ENCODE measurements at places on chromosomes 1 and 21.

DNA sequence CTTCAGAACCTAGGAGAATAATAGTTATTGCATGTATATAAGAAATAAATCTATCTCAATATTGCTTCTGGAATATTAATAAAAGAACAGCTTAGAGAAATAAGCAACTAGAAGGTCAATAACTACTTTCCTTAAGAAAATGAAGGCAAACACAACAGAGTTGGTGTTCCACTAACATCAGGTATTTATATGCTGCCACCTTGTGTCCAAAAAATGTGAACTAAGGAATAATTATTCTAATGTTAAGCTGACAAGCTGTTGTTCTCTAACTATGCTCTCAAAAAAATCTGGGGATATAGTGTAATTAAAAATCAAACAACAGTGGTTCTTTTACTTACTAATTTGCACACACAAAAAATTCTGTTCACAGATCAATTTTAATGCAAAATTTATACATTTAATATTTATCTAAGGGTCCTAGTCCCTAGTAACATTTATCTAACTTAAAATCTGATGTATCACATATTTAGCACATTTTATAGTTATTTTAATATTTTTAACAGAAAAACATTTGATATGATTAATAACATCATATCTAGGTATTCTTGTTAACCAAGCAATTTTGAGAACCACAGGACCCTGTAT, 39.6 kb downstream of the UCHL5 start:
- DNase-seq = no peak

DNA sequence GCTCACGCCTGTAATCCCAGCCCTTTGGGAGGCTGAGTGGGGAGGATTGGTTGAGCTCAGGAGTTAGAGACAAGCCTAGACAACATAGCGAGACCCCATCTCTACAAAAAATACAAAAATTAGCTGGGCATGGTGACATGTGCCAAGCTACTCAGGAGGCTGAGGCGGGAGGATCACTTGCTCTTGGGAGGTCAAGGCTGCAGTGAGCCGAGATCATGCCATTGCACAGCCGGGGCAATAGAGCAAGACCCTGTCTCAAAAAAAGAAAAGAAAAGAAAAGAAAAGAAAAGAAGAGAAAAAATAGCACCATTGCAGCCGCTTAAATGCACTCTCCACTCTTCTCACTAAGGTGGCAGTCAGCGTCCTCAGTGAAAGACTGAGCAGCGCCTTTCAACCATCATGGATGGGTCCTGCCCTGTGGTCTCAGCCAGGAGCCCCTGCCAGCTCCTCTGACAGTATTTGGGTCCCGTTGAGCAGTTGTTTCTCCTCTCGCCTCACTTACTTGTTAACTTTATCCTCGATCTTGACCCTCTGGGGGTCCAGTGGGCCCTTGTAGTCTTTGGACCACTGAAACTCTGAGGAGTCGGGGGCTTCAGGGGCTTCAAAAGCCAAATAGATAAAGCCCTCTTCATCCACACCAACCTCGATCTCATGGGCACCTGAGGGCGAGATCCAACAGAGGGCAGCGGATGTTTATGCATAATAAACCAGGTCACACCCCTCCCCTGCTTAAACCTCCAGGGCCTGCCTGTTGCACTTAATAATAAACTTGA, 36.9 kb downstream of the MYOM3 start:
- DNase-seq = no peak

DNA sequence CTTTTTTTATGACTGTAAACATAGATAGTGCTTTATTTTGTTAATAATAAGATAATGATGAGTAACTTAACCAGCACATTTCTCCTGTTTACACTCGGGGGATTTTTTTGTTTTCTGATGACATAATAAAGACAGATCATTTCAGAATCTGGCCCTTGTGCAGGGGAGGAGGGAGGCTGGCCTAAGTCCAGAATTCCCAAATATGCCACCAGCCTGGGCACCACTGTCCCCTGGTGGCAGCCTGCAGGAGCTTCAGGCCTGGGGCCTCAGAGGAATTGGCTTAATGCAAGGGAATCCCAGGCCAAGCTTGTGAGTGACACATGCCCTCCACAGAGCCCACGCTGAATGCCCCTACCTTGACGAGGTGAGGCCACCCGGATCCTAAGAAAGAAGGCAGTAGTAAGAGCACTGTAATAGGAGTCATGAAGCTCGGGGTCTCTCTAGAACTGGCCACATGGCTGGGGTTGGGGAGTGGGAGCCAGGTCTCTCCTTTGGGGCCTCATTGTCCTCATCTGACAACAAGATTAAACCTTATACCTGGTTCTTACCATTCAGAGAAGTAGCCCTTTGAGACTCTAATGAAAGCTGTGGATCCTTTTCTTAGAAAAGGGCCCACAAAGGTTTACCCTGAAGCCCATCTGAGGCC, 24.1 kb downstream of the ETNK2 start:
- DNase-seq = no peak

DNA sequence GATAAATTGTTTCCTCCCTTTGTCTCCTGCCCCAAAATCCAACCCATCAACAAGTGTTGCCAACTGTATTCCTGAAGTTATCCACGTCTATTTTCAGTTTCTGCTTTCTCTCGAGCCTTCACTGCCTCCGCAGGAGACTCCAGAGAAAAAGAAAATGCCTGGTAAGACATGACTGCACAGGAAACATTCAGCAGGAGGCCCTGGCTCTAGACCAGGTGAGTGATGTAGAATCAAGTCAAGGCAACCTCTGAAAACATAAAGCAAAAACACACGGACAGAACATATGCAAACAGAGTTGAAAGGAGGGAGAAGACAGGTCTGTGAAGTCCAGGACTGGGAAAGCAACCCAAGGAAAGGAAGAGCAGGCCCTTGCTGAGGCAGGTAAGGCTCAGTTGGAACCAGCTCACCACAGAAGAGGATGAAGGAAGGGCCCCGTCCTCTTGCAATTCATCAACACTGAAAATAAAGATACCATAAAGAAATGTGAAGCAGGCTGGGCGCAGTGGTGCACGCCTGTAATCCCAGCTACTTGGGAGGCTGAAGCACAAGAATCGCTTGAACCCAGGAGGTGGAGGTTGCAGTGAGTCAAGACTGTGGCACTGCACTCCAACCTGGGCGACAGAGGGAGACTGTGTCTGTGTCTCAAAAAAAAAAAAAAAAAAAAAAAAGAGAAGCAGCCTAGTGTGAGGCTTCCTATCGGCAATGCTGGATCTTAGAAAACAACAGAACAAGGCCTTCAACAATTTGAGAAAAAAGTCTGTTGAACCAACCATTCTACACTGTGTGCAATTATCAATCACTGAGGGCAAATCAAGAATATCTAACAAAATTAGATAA, 8.8 kb downstream of the NOL9 start:
- DNase-seq = no peak

GRCh38 chr1:44805311-44806024, 1.7 kb downstream of the DYNLT4 start:
- DNase-seq = no peak

- DNase-seq = no peak
These were observed 27.9 kb downstream of the C1orf115 start for GRCh38 chr1:220717800-220718640.

DNA sequence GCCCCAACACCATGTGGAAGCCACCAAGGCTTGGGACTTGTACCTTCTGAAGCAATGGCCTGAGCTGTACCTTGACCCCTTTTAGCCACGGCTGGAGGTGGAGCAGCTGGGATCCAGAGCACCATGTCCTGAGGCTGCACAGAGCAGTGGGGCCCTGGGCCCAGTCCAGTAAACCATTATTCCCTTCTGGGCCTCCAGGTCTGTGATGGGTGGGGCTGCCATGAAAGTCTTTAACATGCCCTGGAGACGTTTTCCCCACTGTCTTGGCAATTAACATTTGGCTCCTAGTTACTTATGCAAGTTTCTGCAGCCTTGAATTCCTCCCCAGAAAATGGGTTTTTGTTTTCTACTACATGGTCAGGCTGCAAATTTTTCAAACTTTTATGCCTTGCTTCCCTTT, 323.7 kb upstream of the ZP4 start:
- no peak for DNase-seq

DNA sequence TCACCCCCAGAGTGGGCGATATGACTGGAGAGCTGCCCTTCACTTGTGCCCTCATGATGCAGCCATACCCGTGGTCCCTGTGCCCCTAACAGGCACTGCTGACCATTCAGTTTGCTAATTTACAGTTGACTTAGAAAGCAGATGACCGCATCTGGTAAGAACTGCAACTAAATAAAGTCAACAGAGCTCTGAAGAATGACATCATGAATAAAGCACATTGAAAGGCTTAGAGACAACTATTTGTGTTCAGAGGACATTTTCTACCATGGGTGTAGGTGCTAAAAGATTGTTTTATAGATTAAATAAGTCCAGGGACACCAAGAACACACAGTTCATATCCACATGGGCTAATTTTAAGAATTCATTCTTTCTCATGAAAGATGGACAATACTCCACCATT, 65.5 kb downstream of the LPAR3 start:
- DNase-seq = no peak

DNA sequence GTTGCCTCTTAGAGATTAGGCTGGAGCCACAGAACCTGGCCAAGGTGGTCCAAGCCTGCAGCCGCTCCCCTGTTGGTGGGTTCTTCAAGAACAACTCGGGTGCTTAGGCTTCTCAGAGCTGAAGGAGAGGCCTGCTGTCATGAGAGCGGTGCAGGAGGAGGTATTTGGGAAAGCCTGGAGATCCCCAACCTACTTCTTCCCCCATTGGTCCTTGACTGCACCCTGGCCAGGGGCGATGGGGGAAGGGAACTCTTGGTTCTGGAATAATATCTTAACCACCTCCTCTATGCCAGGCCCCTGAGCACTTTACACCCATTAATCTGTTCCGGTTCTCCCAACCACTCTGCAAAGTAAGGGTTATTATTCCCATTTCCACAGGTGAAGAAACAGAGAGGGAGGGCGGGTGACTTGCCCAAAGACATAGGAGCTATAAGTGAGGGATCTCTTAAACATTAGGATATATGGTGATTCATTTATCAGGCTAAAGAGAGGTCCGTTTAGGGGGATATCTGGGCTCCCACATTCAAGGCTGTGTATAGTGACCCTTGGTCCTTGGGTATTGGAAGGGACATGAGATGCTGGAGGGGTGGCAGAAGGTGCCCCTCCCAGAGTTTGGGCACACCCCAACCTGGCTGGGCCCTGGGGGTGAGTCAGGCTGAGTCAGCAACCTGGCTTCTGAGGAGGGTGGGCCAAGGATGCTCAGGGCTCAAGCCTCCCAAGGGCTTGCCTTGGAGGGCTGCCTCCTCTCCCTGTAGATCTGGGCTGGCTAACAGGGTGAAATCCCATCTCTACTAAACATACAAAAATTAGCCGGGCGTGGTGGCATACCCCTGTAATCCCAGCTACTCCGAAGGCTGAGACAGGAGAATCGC, 5.2 kb downstream of the TRNP1 start:
- no peak for DNase-seq

DNA sequence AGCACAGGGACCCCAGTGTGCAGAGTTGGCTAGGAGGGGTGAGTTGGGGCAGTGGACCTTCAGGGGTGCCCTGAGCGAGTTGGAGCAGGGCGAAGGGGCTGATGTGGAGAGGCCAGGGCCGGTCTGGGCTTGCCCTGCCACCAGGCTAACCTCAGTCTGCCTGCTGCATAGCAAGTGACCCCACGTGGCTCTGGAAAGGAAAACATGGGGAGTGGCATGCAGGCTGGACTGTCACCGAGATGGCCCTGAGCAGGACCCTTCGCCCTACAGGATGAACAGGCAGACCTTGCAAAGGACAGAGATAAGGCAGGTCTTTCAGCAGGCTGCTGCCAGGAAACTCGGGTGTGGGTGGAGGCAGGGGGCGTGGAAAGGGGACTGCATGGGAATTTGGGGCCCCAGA, 51.5 kb downstream of the FOXO6 start:
- no peak for DNase-seq

DNA sequence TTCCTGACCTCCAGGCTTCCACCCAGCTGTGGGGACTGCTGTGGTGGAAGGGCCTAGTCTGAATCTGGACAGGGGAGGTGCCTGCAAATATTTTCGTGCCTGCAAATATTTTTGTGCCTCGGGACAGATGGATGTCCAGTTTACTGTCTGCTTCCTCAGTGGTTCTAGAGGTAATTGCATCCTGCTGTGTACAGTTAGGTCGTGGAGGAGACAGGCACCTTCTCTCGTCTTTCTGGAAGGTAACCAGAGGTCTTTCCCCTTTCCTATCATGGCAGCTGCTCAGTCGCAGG, 53.8 kb upstream of the TINAGL1 start:
- DNase-seq = no peak

GRCh38 chr1:91502672-91503184, 2.1 kb downstream of the CDC7 start:
- DNase-seq = no peak

DNA sequence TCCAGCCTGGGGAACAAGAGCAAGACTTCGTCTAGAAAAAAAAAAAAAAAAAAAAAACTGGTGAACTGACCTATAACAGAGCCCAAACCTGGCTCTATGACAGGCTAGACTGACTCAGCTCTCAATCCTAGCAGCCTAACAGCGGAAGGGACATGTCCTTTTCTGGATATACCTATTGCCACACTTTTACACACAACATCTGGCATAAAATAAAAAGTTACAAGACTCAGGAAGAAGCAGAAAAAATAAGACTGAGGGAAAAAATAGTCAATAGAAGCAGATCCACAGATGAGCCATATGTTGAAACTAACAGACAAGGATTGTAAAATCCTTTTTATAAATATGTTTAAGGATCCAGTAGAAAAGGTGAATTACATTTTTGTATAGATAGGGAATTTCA, 57.5 kb upstream of the IPO9 start:
- no peak for DNase-seq

- DNase-seq = no peak
These were observed 1720.2 kb downstream of the MRPL39 start for GRCh38 chr21:23886828-23887724.

DNA sequence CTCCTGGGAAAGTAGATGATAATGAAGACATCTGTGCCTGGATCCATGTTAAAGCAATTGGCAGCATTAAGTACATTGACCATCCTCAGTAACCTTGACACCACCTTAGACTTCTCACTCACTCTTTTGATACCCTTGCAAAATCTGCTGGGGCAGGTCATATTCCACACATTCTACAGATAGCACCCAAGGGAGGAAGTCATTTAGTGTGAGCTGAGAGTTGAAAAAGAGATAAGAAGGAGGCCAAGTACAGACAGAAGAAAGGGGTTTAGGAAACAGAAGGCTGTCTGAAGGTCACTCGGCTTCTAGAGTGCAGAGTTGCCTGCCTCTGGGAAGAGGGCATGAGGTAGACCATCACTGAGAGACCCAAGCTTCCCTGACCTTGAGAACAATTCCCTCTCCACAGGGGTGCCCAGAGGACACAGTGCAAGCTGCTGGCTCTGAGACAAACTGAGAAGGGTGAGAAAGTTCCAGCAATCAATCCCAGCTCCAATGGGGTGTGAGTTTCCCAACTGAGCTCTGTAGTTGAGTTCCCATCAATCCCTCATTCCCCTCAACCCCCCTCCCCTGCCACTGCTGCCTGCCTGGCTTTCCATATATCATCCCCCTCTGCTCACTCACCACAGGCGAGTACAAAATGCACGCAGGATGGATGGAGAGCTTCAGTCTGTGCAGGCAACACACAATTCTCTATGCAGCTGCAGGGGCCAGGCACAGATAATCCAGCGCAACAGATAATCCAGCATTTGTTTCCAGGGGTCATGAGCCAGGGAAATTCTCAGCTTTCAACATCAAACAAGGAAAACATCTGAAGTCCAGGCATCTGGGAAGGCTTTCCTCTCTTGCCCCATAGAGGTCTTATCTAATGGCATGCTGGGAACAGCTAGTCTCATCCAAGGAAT, 7.4 kb upstream of the MOB3C start:
- no peak for DNase-seq
